ENCODE measurements at places on chromosomes 4 and X.

DNA sequence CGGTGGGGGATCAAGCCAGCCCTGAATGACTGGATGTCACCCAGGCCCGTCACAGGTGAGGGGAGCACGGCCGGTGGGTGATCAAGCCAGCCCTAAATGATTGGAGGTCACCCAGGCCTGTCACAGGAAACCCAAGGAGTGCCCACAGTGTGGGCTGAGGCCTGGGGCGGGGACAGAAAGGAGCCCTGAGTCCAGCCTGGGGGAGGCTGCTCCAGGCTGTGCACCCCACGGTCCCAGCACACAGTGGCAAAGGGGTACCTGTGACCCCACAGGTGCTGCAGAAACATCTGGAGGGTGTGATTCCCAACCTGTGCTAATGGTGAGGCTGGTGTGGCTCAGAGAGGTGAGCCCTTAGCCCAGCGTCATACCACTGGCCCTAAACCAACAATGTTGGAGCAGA, 6.2 kb upstream of the CPLX1 start:
- DNase-seq = no peak

GRCh38 chrX:13805241-13805640, 11.7 kb downstream of the GPM6B start:
- DNase-seq = no peak

DNA sequence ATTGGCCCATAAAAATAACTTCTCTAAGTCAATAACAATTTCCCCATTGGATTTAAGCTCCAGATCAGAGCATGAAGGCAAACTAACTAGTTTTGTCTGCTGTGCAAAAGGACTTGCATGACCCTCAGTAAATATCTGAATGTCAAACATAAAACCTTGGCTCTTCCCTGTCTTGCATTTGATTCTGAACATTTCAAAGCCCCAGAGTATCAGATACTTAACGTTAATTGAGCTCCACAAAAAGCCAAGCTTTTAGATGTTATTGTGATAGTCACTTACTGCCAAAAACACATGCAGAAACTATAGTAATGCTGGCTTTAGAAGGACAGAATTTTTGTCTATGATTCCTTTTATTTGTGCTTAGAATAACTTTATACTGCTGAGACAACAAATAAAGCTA, 664.2 kb downstream of the ADGRL3 start:
- DNase-seq = no peak

DNA sequence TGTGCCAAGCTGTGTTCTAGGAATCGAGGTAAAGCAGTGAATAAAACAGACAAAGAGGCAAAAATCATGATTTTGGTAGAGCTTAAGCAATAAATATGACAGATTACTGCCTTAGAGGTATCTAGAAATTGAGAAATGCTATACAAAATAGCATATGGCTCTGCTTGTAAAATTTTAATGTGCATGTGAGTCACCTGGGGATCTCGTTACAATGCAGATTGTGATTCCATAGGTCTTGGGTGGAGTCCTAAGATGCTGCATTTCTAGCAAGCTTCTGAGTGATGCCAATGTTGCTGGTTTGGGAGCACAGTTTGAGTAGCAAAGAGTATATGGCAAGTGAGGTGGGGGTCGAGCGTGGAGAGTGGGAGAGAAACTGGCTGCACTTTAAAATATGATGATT, 697.3 kb upstream of the MAGEB2 start:
- DNase-seq = no peak

DNA sequence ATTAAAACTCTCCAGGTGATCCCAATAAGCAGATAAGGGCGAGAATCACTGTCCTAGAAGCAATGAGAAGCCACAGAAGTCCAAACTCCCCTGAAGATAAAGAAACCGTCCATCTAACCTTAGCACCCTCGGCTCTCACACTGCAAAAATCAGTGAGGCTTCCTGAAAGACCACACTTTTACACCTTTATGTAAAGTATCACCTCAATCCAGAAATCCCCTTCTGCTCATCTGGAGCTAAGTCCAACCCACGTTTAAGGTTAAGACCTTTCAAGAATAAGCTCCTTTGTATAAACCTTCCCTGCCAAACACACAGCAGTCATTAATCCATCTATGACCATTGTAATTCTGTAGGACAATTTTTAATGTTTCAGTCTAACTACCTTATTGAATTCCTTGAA, 41.7 kb downstream of the LIN54 start:
- no peak for DNase-seq

DNA sequence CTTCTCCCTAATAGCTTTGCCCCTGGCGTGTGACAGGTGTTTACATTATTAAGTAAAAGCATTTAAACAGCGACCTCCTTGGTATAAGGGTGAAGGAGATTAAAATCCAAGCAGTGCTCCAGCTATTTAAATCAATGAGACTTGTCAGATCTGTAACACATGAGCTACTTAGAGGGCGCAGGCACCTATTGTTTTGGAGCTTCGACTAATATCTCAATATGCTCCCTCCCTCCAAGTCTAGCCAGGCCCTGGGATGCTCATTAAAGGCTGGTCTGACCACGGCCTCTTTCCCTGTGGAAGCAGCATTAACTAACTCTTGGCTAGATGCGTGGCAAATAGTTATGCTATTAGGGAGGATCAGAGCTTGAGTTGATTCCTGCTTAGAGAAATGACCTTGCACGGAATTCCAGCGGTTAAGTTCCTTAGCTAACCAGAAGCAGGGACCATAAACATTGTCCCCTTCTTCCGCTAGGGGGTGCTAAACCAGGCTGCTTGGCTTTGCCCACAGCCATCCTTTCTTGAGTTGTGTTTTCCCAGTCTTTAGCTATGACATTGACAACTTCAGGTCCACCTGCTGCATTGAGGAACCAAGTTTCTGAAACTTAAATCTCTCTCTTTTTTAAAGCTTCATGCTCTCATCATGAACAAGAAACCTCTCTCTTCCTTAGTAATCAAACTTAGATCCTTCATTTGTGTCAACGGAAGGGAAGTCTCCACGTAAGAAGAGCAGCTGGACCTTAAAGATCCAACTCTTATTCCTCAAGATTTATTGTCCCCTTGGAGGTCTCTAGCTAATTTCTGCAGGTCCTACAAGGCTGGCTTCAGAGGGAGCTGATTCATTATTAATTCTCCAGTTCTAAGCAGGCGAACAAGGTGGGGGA, 80.7 kb upstream of the IGFBP7 start:
- peak; percentile 10 for DNase-seq

- DNase-seq = no peak
Observed at GRCh38 chrX:68918202-68918601, 89.4 kb downstream of the EFNB1 start.

DNA sequence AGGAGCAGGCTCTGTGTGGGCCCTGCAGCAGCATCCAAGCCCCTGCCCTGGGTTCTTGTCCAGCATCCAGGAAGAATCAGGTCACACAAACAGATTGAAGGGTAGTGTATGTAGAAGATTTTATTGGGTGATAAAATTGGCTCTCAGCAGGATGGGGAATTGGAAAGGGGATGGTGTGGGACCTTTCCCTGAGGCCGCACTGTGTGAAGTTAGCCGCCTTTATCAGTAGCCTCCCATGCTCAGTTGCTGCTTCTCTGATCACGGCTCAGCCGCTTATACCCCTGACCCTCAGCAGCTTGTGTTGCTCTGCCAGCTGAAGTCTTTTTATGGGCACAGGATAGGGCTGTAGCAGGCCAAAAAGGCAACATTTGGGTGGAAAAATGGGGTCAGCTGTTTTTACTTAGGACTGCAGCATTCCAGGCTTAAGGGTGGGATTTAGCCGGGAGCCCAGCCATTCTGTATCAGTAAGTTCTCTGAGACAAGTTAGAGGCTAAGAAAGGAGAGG, 35.2 kb upstream of the CCNG2 start:
- DNase-seq = no peak

GRCh38 chrX:125826080-125826479, 340.0 kb downstream of the DCAF12L2 start:
- no peak for DNase-seq

- DNase-seq = no peak
Observed at GRCh38 chrX:13827298-13828090, 10.6 kb upstream of the GPM6B start.

DNA sequence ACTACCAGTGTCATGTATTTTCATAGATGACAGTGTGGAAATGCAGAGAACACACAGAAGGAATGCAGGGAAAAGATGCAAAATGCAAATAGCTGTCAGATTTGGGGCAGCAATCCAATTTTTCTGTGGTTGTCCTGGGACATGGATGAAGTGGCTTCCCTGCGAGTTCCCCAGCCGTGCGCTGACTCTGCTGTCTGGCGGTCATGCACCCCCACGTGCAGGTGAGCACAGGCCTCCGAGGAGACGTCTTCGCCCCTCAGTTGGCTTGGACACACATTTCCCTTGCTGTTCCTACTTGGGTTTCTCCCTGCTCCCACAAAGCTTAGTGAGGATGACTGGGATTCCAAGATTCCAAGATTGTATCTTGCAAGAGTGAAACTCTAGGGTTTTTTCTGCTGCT, 24.4 kb downstream of the BLOC1S4 start:
- DNase-seq = no peak

GRCh38 chr4:153514001-153514526, 47.9 kb downstream of the TMEM131L start:
- no peak for DNase-seq

DNA sequence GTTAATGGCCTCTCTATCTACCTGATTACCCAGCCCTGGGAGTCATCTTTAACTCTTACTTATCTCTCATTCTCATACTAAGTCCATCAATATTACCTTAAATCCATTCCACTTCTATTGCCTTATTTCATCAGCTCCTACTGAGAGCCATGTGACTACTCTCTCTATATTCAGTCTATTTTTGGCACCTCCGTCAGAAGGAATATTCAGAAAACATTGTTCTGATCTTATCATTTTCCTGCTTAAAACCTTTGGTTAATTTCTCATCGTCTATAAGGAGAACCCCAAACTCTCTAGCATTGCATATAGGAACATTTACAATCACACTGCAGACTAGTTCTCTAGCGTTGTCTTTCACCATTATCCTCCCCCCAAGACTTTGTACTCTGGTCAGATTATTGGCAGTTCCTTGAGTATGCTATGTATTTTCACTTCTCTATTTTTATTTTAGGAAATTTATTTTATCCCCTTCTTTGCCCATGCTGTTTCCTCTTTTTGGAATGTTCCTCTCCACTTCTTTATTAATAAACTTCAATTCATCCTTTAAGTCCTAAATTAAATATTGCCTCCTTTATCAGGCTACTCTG, 13.7 kb upstream of the AMMECR1 start:
- DNase-seq = no peak

DNA sequence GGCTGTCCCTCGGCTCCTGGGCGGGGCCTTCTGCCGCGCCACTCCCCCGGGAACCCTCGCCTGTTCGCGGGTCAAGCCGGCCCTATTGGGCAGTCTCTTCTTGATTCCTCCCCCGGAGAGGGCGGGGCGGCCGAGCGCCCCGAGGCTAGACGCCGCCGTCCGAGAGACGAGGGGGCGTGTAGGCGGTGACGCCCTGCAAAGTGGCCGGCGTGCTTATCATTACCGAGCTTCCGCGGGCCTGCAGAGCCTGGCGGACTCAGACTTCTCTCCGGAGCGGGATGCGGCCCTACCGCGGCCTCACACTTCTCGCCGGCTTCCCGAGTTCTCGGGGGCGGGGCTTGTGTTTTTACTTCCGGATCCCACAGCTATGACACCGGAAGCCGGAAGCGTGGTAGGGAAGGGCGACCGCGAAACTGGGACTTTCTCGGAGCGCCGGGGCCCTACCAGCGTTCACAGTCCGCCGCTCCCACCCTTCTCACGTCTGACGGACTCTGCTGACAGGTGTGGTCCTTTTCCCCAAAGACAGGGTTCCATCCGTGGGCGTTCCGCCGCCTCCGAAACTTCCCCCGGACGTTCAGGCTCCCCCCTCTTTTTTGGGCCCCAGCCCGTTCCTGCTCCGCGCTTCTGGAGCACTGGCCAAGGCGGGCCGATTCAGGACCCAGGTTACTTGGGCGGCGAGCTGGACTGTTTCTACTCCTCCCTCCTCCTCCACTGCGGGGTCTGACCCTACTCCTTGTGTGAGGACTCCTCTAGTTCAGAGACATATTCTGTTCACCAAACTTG, at the start of gene IKBKG:
TSS of gene IKBKG (plus strand) at position 376 of the 783 bp plus-strand sequence. CDS start 4,383 bp downstream, outside the sequence.
- DNase-seq = peak; percentile 84

DNA sequence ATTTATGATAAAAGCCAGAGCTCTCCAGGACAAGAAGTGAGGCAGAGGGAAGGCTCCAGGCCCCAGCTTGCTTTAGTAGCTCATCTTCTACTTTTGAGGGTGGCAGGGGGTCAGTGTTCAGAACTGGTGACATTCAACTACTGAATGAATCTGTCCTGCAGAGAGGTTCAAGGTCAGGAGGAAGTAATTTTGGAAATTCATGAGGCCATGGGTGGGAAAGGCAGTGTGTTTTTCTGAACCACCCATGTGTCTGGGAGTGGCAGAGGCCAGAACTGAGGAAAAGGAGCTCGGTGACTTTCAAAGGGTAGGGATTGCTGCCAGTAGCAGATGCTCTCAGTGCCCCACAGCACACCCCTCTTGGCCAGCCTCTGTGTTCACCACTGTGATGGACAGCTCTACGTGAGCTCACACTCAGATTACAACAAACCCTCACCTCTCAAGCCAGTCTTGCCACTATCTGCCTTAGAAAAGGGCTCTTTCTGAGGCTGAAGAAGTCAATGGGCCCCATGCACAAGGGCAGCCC, 571.2 kb downstream of the RAB28 start:
- no peak for DNase-seq

DNA sequence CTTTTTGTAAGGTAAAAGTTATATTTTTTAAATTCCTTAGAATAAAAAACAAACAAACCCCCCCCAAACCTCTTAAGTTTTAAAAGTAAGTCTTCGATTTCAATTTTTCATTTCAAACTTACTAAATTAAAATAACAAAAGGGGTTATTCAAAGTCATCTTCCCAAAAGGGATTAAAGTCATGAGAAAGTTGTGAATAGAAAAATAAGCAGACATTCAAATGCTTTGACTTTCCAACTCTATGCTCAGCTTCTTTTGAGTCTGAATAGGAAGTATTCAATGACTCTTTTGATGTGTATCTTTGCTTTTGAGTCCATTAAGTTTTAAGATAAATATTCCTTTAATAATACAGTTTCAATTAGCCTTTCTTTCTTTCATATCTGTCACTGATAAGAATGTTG, 138.3 kb downstream of the GRIA2 start:
- DNase-seq = no peak

- no peak for DNase-seq
Observed at GRCh38 chrX:79153348-79153747, 8.9 kb downstream of the GPR174 start.

GRCh38 chrX:27444093-27444908, 18.8 kb downstream of the PPP4R3C start:
- no peak for DNase-seq

DNA sequence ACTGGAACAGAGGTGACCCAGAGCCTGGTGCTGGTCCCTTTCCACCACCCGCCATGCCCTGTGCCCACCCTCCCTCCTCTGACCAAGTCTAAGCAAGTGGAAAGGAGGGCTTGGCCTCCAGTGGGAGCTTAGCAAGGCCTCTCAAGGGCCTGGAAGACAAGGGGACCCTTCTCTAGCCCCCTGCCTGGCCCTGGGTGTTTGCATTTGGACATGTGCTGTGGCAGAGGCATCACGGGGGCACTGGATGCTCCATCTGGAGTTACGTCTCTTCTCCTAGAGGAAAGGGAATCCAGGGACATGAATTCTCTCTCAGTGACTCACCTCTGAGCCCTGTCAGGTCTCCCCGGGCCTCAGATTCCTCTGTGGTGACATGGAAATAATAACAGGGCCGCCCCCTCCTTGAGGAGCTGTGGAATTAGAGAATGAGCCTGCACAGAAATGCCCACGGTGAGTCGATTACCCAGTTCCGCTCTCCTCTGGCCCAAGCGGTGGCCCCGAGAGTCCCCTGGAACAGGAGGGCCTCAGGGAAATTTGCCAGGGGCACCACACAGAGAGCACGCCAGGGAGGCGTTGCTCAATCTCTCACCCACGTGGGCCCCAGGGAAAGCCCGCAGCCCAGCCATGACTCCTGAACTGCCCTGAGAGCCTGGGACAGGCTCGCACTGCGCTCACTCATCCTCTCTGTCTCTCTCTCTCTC, 189.6 kb downstream of the BCOR start:
- no peak for DNase-seq

Data from CD4-positive, CD25-positive, alpha-beta regulatory T cell (primary cell).